ENCODE measurements at places on chromosomes 6 and 20.

- no peak for DNase-seq
These were observed 56.6 kb upstream of the SAMHD1 start for GRCh38 chr20:37007898-37008649.

GRCh38 chr6:113686049-113686448, 171.1 kb upstream of the MARCKS start:
- no peak for DNase-seq

DNA sequence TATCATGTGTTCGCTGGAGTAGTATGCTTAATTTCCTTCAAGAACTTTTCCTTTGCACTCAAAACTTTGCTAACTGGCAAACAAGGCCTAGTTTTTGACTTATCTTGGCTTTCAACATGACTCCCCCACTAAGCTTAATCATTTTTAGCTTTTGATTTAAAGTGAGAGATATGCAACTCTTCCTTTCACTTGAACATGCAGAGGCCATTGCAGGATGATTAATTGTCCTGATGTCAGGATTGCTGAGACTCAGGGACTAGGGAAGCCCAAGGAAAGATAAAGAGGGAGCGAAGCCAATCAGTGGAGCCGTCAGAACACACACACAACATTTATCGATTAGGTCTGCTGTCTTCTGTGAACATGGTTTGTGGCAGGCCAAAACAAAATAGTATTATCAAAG, 491.4 kb downstream of the CBLN4 start:
- no peak for DNase-seq

- DNase-seq: no peak
These were observed 11.0 kb downstream of the UQCC2 start for GRCh38 chr6:33700391-33701050.

GRCh38 chr6:30260036-30260504, 46.9 kb upstream of the TRIM26 start:
- DNase-seq: no peak

DNA sequence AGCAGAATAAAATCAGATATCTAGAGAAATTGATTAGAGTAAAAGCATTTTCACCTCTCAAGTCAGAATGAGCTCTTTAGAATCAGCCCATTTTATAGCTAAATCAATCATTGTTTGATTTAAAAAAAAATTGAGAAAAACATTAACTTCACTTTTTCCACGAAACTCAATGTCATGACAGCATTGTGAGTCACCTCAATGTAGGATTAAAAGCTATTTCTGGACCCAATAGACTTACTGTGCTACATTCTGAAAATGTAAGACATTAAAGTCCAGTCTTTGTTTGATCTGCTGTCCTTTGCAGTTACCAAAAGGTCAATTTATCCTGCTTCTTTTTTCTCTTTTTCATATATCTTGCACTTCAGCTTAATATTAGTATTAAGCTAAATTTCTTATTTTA, 519.4 kb upstream of the ZNF337 start:
- no peak for DNase-seq

GRCh38 chr6:151822252-151823111, 15.0 kb downstream of the ESR1 start:
- DNase-seq: no peak

DNA sequence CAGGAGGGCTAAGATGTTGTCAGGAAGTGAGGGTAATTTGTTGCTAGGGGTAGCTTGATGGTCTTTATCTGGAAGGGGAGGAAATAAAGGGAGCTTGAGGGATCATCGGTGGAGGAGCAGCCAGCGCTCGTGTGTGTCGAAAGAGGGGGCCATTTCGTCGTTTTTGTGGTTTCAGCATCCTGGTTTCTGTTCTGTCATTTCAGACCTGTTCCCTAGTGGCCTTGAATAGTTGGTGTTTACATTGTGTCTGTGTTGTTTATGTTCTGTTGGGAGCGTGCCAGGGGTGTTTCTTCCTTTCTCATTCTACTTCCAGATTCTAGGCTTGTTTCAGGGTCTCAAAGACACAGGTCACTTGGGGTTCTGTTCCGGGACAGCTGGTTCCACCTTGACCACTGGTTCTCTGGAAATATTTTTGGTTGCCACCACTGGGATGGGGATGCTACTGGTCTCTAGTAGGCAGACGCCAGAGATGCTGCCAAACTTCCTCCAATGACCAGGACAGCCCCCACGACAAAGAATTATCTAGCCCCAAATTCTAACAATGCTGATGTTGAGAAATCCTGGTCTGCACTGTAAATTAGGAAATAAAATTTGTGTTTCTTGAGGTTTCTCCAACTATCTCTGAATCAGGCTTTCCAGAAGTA, 113.9 kb upstream of the NAA20 start:
- no peak for DNase-seq

- no peak for DNase-seq
These were observed 322.8 kb upstream of the NT5E start for GRCh38 chr6:85127168-85127498.

Measured in AG09309 (cell line).